ENCODE measurements at places on chromosomes 5 and 9.

DNA sequence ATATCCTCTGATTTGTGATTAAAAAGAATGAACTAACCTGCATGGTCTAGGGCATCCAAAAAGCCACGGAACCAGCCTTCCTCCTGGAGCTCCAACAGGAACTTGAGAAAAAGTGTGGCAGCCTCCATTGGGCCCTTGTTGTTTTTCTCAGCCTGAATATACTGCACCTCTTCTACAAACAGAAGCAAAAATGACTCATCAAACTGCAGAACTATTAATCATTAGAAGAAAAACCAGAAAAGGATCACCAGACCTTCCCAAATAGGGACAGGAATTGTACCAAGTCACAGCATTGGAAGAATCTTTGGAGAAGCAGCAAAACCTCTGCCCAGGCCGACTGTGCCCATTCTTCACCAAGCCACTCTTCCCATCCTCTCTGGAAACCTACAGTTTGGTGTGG is 25.2 kb downstream of the RIGI start:
- DNase-seq = no peak

- DNase-seq = no peak
These were observed 32.4 kb upstream of the ZFR start for GRCh38 chr5:32476891-32477290.

- no peak for DNase-seq
These were observed 1.7 kb downstream of the DMRT3 start for GRCh38 chr9:977838-978830.

DNA sequence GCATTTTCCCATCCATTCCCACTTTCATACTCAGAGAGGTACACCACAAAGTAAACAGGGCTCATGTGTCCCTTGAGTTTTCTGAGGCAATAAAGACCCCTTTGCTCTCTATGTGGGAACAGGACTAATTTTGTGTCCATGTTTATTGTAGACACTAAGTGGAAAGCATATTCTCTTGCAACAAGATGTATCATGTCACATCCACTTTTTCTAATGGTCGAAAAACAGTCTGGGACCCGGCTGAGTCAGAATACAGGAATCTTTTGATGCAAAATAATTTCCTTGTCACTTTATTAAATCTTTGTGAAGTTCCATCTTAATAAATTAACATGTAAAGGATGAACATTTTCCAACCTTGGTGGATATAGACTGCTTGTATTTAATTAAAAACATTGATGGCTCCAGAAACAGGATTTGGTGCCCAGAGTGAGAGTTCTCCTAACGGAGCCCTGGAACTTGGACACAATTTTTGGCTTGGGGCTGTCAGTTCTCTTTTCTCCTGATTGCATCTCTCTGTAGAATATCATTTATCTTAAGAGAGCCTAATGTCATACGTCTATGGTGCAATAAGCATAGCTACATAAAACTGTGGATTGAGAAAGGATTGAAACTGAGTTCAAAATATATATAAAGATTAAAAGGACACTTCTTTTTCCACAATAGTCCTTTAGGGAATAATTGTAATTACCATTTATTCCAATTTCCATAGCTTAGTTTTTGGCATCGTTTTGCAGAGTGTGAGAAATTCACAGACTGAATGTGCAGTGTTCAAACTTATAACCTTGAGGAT is 1116.7 kb upstream of the SEMA6A start:
- no peak for DNase-seq

DNA sequence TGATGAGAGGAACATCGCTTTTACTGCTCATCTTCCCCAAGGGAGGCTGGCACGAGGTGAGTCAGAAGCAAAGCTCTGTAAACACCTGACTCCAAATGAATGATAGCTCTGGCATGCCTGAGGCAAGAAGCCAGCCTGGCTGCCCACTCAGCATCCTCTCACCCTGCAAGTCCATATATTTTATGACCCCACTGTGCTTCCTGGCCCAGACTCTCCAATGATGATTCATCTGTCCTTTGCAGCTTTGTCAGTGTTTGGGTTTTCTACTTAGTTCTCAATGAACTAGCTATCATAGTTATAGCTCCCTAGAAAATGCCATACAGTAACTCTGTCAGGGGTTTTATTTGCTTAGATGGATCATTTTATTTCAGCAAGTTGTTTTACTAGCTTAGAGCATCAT is 52.1 kb upstream of the FSTL4 start:
- DNase-seq = no peak

DNA sequence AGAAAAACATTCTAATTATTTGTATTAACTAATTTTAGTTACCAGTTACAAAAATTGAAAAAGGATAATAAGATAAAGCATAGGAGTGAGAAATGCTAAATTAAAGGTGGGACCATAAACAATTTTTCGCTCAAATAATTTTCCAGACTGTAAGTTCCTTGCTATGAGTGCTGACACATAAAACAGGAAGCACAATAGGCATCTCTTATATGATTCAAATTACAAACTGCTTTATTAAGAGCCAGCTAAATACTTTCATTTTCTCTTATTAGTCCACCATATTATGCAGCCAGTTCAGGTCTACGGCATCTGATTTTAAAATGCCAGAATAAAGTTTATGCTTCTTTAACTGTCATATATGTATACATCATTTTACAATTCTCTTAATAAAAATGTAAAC is 4.4 kb downstream of the RC3H2 start:
- DNase-seq = no peak

DNA sequence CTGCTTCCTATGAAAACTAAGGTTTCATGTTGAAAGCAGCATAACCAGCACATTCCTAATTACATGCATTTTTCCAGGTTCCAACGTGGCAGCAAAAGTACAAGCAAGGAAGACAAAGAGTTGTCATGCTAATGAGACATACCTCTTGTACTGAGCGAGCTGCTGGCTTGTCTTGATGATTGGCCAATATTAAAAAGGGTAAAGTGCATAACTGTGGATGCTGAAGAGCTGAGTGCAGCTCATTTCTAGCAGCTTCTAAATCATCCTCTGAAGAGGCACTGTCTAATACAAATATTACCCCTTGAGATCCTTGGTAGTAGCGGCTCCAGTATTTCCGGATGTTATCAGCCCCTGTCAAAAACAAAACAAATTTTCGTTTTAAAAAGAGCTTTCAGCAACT is 197.3 kb downstream of the ARL15 start:
- no peak for DNase-seq

GRCh38 chr5:91277840-91278239 is 105.3 kb downstream of the ARRDC3 start:
- no peak for DNase-seq

GRCh38 chr5:91245871-91246270 is 137.2 kb downstream of the ARRDC3 start:
- no peak for DNase-seq

GRCh38 chr5:96256795-96257470 is 176.1 kb downstream of the PCSK1 start:
- no peak for DNase-seq

DNA sequence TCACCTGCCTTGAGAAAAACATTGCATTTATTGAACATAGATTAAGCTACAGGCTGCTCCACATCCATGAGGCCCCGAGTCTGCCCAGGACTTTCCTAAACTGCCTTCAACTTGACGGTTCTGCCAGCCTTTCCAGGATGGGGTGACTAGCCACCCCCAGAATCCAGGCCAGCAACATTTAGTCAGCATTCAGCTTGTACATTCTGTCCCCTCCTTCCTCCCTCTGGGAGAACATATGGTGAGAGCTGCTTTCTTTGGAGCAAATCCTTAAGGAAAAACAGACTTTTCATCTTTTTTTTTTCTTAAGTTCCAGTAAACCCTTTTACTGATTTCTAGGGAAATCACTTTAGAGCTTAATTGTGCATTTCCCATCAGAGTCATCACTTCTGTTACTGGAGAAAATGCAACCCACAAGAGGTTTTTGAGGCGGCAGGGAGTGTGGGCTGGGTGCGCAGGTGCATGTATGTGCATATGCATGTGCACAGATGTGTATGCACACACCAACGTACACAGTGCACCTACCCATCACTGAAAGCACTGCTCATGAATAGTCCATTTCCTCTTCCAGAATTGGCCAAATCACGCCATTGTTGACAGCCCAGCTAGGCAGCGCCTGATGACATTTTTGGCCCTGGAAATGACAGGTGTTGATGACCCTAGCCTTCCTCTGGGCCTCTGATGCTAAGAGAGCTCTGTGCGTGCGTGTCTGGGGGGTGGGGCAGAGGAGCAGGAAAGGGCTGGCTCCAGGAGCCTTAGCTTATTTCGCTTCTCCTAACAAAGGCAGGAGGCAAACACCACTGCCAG is 145.6 kb downstream of the HSD17B3 start:
- no peak for DNase-seq

GRCh38 chr5:56389261-56389660 is 156.1 kb upstream of the ANKRD55 start:
- DNase-seq = no peak

DNA sequence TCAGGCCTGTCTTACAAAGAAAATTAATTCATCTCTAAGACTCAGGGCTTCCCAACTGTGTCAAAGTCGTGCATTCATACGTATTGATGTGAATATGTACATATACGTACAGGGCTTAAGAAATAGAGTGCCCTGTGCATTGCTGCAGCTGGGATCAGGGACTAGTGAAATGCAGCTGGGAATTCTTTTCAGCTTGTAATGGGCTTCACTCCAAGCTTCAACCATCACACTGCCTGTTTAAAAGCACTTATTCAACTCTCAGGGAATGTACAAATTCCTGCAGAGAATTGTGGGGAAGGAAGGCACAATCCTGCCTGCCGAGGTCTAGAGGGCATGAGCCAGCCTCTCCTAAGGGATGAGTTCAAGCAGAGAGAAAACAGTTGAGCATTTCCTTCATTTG is 59.6 kb upstream of the MAN2A1 start:
- no peak for DNase-seq

DNA sequence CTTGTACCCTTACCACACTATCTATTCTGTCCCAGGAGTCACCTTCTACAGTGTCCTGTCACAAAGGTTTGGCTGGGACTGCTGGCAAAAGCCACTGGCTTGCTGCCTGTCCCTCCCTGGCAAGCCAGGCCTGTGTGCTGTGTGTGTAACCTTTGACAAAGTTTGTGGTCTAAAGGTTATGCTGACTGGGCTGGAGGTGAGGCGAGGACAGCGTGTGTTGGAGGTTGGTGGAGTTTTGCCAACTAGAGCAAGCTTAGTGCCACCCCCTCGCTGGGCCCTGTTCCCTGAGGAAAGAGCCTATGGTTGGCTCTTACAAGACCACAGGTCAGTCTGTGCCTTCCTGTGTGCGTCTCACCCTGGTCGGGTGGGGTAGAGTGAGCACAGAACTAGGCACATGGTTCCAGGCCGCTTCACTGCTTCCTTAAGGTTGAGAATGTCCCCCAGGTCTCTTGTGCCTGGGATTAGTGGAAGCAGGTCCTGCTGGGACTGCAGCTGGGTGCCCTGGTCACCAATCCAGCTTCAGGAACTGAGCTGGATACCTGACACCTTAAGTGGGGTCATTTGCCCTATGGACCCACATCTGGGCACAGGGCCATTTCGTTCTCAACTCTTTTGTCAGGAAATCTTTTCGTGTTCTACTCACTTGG is 152.2 kb downstream of the GADD45G start:
- DNase-seq = no peak

DNA sequence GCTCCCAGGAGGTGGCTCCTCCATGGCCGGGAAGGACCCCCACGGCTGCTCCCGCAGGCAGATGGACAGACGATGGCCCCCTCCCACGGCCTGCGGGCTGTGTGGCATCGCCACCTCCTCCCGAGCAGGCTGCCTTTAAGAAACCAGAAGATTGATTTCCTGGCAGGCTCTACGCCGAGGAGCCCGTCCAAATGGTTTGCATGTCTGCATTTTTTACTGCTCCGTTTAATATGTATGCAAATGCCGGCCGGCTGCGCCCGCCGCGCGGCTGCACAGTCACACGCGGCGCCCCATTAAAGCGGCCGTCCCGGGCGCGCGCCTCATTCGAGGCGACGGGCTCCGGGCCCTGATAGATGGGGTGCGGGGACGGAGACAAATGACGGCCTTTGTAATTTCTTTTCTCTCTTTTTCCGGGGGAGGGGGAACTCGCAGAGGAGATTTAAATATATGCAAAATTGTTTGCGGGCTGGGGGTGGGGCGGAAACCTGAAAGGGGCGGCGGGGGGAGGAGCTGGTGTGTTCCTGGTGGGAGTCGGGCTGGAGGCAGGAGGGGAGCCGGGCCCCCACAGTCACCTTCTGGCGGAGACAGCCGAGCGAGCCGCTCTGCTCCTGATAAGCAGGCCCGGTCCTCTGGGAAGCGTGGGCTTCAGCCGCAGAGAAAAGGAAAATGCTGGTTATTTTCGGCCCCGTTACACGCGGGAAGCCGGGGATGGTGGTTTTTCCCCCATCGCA is 158.7 kb upstream of the IER5L start:
- DNase-seq = peak; percentile 28

DNA sequence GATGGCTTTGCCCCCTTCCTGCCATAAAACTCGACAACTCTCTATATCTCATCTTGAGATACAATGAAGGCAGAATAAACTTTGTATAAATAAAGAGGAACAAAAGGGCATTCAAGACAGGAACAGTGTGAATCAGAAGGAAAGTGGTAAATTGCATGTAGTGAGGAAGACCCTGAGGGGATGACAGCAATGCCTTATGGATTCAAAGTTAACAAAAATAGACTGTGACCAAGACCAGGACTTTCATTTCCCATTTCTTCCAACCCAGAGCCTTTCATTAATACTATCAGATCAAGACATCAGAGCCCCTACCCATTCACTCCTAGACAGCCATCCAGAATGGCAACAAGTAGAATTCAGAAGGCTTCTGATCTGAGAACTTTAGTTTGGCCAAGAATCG is 46.4 kb upstream of the ZNF462 start:
- no peak for DNase-seq

DNA sequence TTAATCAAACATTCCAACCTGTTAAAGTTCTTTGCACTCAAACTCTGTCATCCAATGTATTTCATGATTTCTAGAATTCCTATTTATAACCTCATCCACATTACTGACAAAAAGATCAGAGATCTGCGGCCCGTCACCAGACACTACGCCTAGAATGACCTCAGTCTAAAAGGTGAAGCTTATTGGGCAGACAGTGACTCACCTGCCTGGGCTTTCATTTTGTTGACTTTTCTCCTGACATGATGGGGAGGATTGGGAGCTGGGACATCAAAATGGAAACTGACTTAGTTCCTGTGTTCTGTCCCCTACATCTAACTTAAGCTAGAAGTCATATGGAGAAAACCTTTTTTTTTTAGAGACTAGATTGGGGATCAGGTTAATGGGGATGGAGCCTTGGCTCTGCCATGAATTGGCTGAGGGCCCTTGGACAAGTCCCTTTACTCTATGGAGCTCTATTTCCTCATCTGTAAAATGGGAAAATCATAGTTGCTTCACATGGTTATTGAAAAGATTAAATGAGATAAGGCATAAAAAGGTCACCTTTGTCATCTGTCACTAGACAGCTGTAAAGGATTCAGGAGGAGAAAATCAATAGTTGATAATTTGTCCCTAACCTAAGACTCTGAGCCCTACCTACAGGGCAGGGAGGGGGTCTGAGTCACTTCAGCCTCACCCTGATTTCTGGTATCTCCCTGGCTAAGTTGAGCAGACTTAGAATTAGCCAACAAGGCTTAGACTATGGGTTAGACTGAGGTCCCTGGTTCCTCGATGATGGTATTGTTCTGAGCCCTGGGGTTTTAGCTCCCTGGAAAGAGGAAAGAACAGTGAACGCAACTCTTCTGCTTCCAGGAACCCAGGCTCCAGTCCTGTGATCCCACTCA is 224.8 kb upstream of the TBC1D2 start:
- no peak for DNase-seq

All from activated naive CD8-positive, alpha-beta T cell treated with anti-CD3 and anti-CD28 coated beads, Interleukin-2, amount 50 U/mL, for 24 hours (primary cell).